ENCODE measurements at places on chromosomes 1 and 21.

GRCh38 chr1:224356685-224357625 is at the start of gene CNIH4:
CNIH4 (plus strand) TSS chr1:224356879; CDS start chr1:224356925, 46 bp downstream.
- peak; percentile 90 for DNase-seq

GRCh38 chr1:206835186-206835585 is 30.2 kb upstream of the IL20 start:
- no peak for DNase-seq

GRCh38 chr1:33346533-33346926 is 25.6 kb upstream of the A3GALT2 start:
- no peak for DNase-seq

DNA sequence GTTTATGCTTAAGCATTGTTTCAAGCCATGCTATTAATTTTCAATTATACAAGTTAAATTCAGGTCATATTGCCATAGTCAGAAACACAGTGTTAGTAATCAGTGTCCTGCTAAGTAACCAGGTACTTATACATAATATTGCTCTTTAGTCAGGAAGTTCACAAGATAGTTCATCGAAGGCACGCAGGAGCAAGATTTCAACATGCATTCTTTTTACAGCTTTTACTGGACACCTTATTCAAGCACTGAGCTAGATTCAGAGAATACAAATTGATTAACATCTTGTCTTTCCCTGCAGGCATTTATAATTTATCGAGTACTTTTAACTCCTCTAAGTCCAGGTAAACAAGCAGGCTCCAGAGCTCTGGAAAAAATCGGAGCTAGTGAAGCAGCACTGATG is 202.3 kb upstream of the BRINP3 start:
- DNase-seq: no peak

DNA sequence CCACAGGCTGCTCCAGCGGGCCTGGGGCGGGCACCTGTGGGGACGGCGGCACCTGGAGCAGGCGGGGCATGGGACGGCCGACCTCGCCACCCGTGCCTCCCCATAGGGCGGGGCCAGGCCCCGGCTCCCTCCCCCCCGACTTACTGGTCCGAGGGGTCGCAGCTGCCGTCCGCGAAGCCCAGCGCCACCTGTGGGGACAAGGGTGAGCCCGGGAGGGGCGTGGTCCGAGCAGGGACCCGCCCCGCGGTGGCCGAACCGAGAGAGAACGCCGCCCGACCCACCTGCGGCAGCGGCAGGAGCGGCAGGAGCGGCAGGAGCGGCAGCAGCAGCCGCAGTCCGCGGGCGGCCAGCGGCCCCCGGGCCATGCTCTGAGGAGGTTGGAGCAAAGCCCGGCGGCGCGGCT is at the start of gene TMEM52:
Gene TMEM52 (minus strand): TSS at position 379 of the 403 bp plus-strand sequence. CDS start 14 bp downstream, at position 365.
- DNase-seq: no peak

DNA sequence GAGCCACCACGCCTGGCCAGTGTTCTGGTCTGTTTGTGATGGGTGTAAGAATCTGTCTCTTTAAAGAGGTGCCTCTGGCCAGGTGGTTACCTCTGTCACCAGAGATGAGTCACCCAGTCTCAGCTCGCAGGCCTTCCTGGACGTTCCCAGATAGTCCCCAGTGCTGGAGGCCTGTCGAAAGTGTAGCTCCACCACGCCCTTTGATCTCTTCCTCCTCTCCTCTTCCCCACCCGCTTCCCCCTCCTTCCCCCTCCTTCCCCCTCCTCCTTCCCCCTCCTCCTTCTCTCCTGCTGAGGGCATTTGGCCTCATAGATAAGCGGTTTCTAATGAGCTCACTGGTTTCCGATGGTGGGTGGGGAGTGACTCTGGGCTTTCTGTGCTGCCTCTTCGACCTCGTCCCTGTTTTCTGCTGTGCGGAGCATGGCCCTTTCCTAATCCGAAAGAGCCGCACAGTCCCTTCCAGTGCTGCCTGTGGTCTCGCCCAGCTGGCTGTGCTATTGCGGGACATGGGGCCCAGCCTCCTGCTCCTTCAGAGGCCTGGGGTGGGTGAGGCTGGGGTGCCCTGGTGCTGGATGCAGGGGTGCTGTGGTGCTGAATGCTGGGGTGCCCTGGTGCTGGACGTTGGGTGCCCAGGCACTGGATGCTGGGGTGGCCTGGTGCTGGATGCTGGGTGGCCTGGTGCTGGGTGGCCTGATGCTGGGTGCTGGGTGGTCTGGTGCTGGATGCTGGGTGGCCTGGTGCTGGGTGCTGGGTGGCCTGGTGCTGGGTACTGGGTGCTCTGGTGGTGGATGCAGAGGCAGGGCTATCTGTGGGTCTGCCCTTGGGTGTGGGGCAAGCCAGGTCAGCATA is 19.2 kb downstream of the AGPAT3 start:
- peak; percentile 34 for DNase-seq

DNA sequence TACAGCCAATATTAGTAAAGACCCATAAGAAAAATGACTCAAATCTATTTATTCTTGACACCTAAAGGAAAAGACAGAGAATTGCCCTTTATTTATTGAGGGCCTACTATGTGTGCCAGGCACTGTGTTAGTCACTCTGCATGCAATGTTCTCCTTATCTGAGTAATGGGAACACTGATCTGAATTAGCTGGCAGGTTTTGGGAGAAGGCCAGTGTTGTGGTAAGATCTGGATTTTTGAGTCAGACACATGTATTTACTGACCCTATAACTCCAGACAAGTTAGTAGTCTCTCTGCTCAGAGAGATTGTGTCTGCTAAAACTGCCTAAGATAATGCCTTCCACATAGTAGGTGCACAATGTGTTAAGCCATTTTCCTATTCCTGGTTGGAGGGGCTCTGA is 17.3 kb downstream of the LCE4A start:
- no peak for DNase-seq

DNA sequence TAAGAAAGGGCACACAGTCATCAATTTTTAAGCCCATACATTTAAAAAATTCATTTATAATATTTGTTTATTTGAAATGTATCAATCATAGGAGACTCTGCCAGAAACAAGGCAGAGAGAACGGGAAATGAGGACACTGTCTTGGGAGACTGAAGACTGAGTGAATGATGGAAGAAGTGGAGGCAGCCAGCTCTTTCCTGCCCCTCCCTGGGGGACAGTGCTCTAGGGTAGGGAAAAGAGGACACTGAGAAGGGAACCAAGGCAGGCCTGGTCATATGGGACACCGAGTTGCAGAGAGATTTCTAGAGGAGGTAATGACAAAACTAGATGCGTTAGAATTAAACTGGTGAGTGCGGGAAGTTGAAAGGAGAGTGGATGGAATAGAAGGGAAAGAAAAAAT is 31.6 kb downstream of the EEIG2 start:
- no peak for DNase-seq

GRCh38 chr1:224762701-224763100 is 146.6 kb downstream of the CNIH3 start:
- no peak for DNase-seq

GRCh38 chr1:192343344-192343743 is 26.6 kb downstream of the RGS21 start:
- no peak for DNase-seq

- no peak for DNase-seq
These were observed 4.7 kb downstream of the PTPRU start for GRCh38 chr1:29240986-29241385.

- no peak for DNase-seq
These were observed 478 bp downstream of the MAD2L2 start for GRCh38 chr1:11680270-11681070.

DNA sequence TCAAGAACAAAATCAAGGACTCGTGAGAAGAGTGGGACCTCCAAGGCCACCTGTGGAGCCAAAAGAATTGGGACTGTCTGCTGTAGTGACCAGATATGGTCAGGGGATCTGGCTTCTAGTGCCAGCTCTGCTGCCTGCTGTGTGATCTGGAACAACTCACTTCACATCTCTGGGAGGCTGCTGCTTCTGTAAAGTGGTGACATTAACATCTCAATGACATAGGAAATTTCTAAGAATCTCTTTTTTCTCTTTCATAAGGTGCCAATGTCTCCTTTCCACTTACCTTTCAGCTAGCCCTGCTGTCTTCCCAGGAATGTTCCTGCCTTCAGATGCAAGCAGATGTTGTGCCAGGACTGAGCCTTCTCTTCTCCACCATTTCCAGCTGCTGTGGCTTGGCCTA is 5.0 kb upstream of the SRSF4 start:
- DNase-seq: no peak

DNA sequence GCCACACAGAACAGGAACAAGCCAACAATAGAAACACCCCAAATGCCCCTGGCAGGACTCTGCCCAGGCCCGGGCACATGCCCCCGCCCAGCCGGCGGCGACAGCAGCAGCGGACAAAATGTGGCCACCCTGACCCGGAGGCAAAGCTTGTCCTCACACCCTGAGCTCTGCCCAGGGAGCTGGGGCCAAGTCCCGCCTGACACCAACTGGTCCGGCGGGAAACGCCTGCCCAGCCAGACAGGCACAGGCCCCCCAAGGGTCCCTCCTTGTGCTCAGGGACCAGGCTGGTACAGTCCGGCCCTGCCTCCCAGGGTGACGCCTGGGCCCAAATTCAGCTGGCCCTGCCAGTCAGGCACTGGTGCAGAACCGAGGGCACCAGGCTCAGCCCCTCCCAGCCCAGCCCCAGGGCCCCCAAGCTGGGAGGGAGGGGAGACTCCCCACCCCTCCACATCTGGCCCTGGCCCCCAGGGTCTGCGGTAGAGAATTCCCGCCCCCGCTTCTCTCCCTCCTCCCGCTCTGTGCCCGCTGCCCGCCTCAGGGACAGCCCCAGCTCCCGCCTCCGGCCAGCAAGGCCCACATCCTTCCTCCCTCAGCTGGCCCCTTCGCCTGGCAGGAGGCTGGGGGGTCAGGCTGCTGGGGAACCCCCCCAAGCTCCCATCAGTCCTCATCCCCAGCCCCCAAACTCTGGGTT is 2.0 kb downstream of the AHDC1 start:
- no peak for DNase-seq

- DNase-seq: no peak
These were observed 3.3 kb upstream of the FMO4 start for GRCh38 chr1:171310661-171311087.

DNA sequence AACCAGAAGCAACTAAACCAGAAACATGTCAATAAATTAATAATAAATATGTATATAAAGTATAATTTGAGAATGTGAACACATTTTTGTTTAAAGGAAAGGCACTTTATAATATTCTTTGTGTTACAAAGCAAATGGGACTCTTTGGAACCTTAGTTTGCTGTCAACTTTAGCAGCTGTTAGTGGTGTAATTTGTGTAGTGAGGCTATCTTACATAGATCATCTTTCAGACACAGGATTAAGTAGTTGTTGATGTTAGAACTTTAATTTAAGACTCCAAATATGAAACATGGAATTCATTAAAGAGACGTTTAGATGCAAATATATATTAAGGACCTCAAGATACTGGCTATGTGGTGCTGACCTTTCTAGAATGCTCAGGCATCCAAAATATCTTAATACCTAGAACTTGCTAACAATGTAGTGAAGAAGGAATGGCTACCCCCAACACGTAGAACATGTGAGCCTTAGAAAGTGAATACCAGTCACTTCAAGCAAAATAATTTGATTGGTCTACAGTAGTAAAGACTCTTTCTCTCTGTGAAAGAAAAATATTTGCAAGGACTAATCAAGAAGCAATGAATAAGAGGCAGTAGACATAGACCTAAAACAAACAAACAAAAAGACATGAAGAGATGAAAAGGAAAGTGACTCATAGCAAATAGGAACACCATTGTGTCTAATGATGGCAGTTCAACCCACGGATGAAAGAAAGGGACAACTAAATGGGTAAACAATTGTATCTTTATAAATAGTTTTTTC is 811.4 kb downstream of the USP25 start:
- no peak for DNase-seq

- DNase-seq: no peak
These were observed 47.6 kb upstream of the RGS1 start for GRCh38 chr1:192527950-192528349.

- DNase-seq: no peak
These were observed 219.5 kb downstream of the ZP4 start for GRCh38 chr1:237671262-237671661.

GRCh38 chr21:34886240-34887104 is 162.6 kb downstream of the RUNX1 start:
- DNase-seq: no peak

DNA sequence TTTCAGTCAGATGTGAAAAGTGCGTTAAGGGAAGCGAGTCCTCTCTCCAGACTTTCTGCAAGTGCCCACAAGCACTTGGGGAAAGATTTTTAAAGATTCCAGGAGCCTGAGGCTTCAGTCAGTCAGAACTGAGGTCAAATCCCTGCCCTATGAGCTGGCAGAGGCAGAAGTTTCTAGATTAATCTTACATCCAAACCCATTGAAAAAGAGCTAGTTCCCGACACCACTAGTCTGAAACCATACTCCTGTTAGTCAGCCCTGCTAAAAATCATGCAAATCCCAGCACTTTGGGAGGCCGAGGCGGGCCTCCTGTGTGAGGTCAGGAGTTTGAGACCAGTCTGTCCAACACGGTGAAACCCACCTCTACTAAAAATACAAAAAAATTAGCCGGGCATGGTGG is 21.0 kb downstream of the RSPH1 start:
- no peak for DNase-seq

DNA sequence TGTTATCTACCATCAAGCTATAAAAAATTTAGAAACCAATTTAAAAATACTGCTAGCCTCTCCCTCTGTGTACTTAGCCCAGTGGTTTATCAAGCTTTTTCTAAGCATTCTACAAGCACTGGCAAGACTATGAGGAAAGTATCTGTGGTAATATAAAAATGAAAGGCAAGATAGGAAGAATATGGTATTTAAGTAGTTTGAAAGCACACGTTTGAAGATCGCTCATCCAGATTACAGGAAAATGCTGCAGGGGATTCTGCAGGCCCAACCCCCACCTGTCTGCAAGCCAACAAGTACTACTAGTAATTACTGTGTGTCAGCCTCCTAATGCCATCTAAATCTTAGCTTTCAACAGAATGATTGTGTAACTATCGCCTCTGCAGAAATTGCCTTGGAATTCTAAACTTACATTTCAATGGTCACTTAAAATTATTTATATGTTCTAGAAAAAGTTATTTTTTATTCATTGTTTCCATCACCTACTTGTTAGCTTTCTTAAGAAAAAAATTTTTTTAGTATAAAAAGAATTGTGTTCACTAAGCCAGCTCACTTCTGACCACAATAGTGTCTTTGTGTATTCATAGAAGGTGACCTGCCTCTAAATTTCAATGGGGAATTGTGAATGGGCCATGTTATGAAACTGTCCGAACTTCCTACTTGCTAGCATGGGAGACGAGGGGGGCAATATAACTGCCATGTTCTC is 8.5 kb downstream of the ERRFI1 start:
- no peak for DNase-seq

- no peak for DNase-seq
These were observed at the start of gene C1QTNF12 for GRCh38 chr1:1246577-1247340. C1QTNF12 (minus strand) TSS chr1:1246722; CDS start chr1:1246690, 32 bp downstream.

- no peak for DNase-seq
These were observed 24.2 kb upstream of the NPPB start for GRCh38 chr1:11882814-11883538.

- no peak for DNase-seq
These were observed 128.1 kb downstream of the TBX15 start for GRCh38 chr1:118859999-118860398.

GRCh38 chr1:187053876-187054275 is 225.1 kb downstream of the PLA2G4A start:
- DNase-seq: no peak

- no peak for DNase-seq
These were observed at the start of gene PCP4 for GRCh38 chr21:39867198-39867650. PCP4 (plus strand) TSS chr21:39867438; CDS start chr21:39867502, 64 bp downstream.

All from T-helper 22 cell (primary cell).